Sigmoid colon (tissue), 7 donors: ENCODE measurements at places on chromosomes 2 and 18. TPM values are rescaled to one million over a fixed set of nuclear protein-coding genes. Genes with fewer than 3 reads are reported as not detected.

DNA sequence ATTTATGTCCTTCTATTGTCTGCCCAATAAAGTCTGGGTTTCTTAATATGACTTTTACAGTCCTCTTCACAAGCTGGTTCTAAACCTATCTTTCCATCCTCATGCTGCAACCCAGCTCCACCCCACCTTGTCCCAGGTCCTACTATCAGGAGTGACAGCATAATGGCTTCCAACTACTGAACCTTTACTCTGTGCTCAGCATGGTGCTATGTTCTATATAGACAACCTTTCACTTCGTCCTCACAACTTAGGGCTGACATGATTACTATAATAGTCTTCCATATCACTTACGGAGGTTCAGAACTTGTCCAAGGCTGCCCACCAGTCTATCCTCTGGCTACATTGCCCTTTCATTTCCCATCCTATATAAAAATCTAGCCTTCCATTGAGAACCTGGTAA, 256.8 kb downstream of the ALK start:
- no peak for DNase-seq
- no peaks in the 10 kb centered on the region for H3K4me1 ChIP-seq
- H3K36me3 ChIP-seq: no peaks in the 10 kb centered on the region
- H3K27ac ChIP-seq: no peak overlapping the region

DNA sequence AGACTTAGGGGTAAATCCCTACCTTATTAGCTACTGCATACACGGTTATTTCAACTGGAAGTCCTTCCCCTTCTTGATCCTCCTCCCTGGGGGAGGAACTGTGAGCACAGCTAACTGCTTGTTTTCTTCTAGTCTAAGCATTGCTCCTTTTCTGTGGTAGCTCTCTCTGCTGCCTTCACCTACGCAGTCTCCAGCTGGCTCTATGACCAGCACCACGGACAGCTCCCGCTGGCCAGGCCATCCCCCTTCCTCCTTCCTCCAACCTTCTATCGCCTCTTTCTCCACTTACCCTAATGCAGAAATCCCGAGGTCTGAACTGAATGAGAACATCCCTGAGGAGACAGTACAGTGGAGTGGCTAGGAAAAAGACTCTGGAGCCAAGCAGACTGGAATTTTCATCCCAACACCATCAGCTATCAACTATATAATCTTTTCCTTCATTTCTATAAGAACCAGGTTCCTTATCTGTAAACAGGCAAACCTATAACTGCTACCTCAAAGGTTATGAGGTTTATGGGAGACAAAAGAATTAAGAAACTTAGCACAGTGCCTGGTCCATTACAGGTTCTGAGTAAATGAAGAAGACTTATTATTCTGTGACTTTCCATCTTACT, 4.7 kb upstream of the CFAP65 start:
- H3K27me3 ChIP-seq: peaks cover 70% of the 10 kb centered on the region

GRCh38 chr18:27138079-27138478, 47.0 kb downstream of the CHST9 start:
- H3K4me1 ChIP-seq: no peaks in the 10 kb centered on the region
- no peak for DNase-seq
- no peak overlapping the region for H3K27ac ChIP-seq
- H3K4me3 ChIP-seq: no peak overlapping the region
- H3K36me3 ChIP-seq: no peaks in the 10 kb centered on the region

- H3K4me1 ChIP-seq: no peaks in the 10 kb centered on the region
- no peak overlapping the region for H3K4me3 ChIP-seq
- no peak overlapping the region for H3K27ac ChIP-seq
These were observed 61.8 kb downstream of the CDH2 start for GRCh38 chr18:28115149-28115550.

DNA sequence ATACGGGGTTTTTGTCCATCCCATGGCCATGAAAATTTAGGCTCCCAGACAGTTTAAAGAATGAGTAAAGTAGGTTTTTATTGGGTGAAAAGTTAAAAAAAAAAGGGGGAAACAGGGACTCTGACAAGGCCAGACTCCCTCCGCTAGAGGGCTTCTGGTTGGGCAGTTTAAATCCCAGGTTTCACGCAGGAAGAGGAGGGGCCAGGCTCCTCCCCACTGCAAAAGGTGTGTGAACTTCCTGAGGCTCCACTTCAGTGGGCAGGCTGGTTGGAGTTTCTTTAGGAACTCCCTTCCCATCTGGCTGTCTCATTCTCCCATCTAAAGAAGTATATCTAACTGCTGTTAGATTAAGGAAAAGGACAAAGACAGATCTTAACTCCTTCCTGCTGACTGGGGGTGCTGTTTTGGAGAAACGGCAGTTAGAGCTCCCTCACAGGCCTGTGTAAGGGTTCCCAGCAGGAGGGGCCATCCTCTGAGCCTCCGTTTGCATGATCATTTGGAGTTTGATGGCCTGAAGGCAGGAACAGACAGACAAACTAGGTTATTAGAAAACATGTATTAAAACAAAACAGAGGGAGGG, 1160.7 kb downstream of the CNTNAP5 start:
- H3K4me1 ChIP-seq: no peaks in the 10 kb centered on the region
- no peak for DNase-seq
- no peaks in the 10 kb centered on the region for H3K27me3 ChIP-seq
- no peaks in the 10 kb centered on the region for H3K36me3 ChIP-seq

DNA sequence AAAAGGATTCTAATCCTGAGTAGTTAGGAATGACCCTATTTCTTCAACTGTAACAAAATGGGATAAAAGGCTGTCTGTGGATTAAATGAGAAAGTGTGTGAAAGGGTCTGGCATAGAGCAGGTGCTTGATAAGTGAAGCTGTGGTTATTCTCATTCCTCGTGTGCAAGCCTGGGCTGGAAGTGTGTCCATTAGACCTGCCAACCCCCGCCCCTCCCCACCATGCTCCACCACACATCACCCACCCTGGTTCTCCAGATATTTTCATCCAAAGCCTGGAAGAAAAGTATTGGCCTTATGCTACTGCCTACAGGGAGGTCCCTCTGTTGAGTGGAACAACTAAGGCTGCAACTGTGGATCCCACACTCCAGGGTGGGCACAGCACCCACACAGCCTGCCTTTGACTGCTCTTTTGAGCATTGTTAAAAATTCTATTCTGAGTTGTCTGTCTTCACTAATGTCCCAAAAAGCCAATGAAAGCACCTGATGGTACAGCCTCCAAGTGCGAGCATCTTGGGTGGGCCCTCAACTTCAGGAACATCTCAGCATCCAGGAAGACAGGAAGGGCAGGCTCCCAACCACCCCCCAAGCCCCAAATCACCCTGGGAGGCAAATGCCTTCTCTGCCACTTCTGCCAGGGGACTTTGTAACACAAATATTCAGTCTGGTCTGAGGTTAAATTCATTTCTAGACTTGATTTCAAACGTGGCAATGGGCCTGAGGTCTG, 102.8 kb upstream of the PPP1CB start:
- H3K27me3 ChIP-seq: no peaks in the 10 kb centered on the region
- no peak overlapping the region for H3K4me3 ChIP-seq
- H3K36me3 ChIP-seq: no peaks in the 10 kb centered on the region

DNA sequence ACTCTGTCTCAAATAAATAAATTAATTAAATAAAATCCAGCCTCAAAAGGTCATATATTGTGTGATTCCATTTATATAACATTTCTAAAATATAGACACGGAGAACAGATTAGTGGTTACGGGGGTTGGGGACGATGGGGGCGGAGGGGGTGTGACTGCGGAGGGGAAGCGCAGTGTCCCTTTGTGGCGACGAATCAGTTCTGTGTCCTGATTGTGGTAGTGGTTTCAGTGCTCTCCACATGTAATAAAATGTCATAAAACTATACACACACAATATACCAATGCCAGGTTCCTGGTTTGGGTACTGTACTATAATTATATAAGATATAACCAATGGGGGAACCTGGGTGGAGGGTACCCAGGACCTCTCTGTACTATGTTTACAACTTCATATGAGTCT, 186.4 kb downstream of the ANAPC1 start:
- no peak for DNase-seq
- H3K36me3 ChIP-seq: no peaks in the 10 kb centered on the region
- H3K4me1 ChIP-seq: no peaks in the 10 kb centered on the region
- no peaks in the 10 kb centered on the region for H3K27me3 ChIP-seq
- H3K27ac ChIP-seq: no peak overlapping the region

DNA sequence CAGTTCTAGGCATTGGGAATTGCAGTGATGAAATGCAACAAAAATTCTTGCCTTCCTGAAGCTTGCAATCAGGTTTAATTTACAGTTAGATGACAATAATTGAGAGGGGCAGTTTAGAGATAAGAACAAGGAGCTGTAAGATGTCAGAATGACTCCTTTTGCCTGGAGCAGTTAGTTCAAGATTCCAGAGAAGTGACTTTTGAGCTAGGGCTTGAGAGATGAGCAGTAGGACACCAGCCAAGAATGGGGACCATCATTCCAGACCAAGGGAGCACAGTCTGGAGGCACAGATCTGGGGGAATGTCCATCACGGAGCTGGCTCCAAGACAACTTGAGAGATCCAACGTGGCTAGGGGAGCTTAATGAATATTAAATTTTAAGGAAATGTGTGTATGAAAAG, 26.8 kb downstream of the CACNB4 start:
- no peaks in the 10 kb centered on the region for H3K36me3 ChIP-seq
- no peaks in the 10 kb centered on the region for H3K27me3 ChIP-seq
- H3K4me3 ChIP-seq: no peak overlapping the region
- DNase-seq: no peak
- H3K27ac ChIP-seq: no peak overlapping the region

- no peak overlapping the region for H3K4me3 ChIP-seq
- H3K36me3 ChIP-seq: no peaks in the 10 kb centered on the region
- no peak for DNase-seq
- no peaks in the 10 kb centered on the region for H3K4me1 ChIP-seq
- H3K27me3 ChIP-seq: no peaks in the 10 kb centered on the region
These were observed 25.4 kb downstream of the DSG4 start for GRCh38 chr18:31402026-31402373.

- H3K4me3 ChIP-seq: no peak overlapping the region
- H3K27ac ChIP-seq: no peak overlapping the region
- no peaks in the 10 kb centered on the region for H3K36me3 ChIP-seq
These were observed 40.1 kb downstream of the PHLPP1 start for GRCh38 chr18:62755454-62755853.

DNA sequence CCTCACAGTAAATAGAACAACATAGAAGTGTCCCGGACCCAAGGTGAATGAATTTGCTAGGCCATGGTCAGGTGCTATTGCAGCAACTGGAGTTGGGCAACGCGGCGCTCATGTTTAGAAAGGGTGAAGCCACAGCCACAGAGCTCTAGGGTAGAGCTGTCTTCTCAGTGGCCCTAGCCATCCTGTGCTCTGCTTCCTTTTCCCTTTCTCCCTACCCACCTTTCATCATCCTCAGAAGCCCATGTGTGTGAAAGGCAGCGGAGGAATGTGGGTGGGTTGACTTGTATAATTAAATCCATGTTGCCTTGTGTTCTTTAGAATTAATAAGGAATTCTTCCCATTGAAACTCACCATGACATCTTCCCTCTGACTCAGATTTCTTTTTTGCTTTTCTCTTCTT, 336.7 kb downstream of the OSR1 start:
- no peaks in the 10 kb centered on the region for H3K36me3 ChIP-seq
- no peaks in the 10 kb centered on the region for H3K27me3 ChIP-seq
- H3K4me1 ChIP-seq: no peaks in the 10 kb centered on the region
- H3K27ac ChIP-seq: no peak overlapping the region

GRCh38 chr2:25340181-25340921, 1.4 kb downstream of the DNMT3A start:
- peak; percentile 77 for DNase-seq
- no peaks in the 10 kb centered on the region for H3K27me3 ChIP-seq
- no peaks in the 10 kb centered on the region for H3K36me3 ChIP-seq

DNA sequence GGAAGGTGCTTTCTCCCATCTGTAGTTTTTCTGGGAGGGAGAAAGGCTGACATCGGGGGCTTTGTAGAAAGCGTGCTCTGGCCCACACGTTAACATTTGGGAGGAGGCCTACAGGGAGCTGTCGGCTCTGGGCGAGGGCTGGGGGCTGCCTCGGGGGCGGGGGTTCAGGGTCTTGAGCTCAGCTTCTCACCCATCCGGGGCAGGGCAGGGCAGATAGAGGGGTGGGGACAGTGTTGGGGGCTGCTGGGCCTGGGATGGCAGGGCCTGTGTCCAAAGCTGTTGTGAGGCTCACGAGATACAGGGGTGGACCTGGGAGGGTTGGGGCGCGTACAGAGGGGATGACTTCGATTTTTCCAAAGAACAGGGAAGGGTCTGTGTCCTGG, 27.0 kb downstream of the NFATC1 start:
- H3K27me3 ChIP-seq: no peaks in the 10 kb centered on the region
- H3K27ac ChIP-seq: no peak overlapping the region
- peaks cover 40% of the 10 kb centered on the region for H3K4me1 ChIP-seq
- H3K4me3 ChIP-seq: no peak overlapping the region
- no peak for DNase-seq

DNA sequence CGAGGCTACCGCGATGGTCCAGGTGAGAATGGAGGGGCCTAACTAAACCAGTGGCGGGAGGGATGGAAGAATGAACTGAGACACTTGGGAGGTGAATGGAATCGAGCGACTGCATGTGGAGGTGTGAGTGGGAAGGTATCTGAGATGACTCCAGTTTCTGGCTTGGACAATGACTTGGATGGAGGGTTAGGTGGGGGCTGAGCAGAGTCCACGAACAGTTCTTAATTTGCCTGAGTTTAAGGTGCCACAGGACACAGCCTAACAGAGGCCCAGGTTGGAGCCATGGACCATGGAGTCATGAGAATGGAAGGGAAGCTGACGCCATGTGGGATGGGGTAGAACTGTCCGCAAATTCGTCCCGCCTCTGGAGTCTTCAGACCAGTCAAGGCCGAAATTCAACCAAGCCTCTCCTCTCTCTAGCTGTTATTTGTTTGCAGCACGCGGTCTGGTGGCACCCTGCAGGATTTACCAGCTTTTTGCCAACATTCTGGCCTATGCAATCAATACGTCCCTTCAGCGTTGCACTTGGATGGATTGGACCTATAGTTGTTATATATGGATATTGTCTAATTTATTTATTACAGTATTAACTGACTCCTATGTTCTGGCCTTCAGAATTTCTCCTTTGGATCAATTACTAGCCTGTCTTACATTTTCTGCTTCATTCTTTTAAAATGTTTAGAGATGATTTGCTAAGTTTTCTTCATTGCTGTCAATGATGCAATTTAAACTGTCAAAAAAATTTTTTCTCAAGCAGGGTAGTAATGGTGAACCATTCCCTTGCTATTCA, 940 bp upstream of the BOLA3 start:
- no peaks in the 10 kb centered on the region for H3K27me3 ChIP-seq
- DNase-seq: no peak
- H3K4me3 ChIP-seq: peak overlapping the region; percentile 95
- no peaks in the 10 kb centered on the region for H3K36me3 ChIP-seq
- peak overlapping the region; percentile 76 for H3K27ac ChIP-seq

The PPM1G gene
- 45.3 TPM for total RNA-seq

The KCNF1 gene
- total RNA-seq: 0.81 TPM

The SNED1 gene
- 18.9 TPM for total RNA-seq
